ENCODE measurements at places on chromosomes 2 and 18.

- DNase-seq, result no peak
Measured at GRCh38 chr2:55550368-55551102, 31.0 kb downstream of the CFAP36 start.

GRCh38 chr2:19902216-19902740, 495 bp upstream of the TTC32 start:
- DNase-seq, result no peak

DNA sequence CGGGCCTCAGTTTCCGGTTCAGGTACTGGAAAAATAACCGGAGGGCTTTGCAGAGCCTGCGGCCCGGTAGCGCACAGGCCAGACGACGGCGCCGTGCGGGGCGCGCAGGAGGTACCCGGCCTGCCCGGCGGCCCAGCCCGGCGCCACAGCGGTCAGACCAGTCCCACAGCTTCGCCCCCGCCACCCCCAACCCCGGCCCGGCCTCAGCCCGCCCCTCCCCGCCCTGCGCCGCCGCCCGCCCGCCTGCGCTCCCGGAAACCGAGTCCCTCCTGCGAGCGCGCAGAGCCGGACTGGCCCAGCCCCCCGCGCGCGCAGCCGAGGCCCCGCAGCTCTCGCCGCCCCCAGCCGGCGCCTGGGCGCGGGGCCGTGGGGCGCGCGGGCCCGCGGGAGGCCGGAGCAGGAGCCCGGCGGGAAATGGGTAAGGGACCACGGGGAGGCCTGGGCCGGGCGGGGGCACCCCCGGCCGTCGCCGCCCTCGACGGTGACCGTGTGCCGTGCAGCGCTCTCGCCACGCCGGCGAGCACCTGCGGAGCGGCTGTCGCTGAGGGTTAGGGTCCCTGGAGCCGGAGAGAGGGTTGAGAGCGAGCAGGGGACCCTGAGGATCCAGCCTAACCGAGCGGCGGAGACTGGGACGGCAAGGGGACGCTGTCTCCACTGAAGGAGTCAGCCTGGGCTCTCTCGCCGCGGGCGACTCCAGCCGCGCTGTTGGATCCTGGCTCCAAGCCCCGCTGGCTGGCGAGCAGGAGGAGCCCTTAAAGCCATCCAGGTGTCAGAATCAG, 16.5 kb upstream of the PSD4 start:
- DNase-seq, result no peak

- peak; percentile 75 for DNase-seq
Measured at GRCh38 chr2:65264821-65265670, 37.4 kb downstream of the ACTR2 start.

GRCh38 chr18:79857082-79857671, 59.4 kb downstream of the KCNG2 start:
- no peak for DNase-seq

DNA sequence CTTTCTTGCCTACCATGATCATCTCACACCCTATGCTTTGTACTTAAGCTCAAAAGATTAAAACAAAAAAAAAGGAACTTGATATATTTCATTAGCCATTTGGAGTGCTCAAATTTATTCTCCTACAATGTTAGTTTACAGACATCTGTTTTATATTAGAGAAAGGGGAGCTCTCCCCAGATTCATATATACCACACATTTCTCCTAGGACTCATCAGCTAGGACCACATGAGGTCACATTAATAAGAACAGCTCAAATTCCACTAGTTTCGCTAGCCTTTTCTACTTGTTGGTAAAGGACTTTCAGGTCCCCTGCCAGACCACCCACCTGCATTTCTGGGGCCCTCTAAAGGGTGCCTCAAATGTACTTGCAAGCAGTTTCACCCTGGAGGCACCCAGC, 151.2 kb upstream of the MMADHC start:
- DNase-seq, result no peak

DNA sequence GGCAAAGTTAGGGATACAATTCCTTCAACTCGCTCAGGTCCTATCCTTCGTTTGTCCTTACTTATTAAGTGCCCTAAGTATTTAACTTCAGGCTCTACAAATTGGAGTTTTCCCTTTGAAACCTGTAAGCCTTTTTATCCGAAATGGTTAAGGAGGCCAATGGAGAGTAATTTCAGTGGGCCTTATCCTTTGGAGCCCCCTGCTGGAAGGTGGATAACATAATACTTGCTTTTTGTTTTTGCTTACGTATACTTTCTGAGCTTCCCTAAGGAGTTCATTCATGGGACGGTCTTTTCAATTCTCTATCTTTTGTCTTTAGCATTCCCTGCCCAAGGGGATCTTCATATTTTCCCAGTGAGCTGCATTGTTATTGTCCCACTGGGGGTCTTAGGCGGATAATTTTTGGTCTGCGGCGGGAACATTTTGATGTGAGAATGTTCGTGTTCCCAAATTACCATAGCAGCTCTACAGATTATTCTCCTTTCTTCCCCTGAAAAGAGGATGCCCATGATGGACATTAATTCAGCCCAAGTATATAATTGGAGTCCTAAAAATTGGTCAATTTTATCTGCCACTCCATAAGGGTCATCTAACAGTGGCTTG, 34.4 kb upstream of the TRAPPC8 start:
- peak; percentile 20 for DNase-seq

GRCh38 chr18:48533340-48534070, 5.3 kb upstream of the CTIF start:
- DNase-seq, result no peak

DNA sequence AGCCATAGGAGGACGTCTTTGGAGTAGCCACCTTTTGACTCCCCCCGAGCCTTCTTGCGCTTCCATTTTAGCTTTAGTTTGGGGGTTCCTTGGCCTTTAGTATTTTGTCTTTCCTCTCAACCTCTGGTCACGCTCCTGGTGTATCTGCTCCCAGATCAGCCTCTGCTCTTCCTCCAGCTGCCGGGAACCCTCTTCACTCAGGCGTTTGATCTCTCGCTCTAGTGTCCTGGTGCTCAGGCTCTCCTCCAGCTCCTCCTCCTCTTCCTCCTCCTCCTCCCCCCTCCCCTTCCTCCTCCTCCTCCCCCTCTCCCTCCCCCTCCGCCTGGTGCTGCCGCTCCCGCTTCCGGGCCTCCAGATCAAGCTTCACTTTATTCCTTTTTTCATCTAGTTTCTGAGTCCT, 1082.3 kb upstream of the TMEFF2 start:
- DNase-seq, result no peak

- no peak for DNase-seq
Measured at GRCh38 chr2:167182403-167182802, 294.1 kb downstream of the XIRP2 start.

DNA sequence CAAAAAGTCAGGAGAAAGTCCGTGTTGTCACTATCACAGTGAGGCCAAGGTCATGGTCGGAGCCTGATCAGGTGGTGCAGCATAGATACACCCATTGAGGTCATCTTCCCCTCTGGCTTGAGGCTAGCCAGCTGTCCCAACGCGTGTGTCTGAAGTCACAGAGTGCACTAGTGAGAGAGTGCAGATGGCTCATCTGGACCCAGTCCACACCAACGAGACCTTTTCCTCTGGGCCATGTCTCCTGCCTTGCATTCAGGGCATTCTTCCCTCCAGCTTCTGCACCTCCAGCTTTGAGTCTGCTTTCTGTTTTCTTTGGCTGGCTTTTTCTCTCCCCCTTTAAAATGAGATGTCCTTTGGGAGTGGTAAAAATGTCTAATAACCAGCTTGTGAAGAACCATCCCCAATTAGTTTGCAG, 146.9 kb downstream of the TDRD15 start:
- peak; percentile 44 for DNase-seq

- no peak for DNase-seq
Measured at GRCh38 chr2:208294482-208295024, 28.5 kb downstream of the PIKFYVE start.

DNA sequence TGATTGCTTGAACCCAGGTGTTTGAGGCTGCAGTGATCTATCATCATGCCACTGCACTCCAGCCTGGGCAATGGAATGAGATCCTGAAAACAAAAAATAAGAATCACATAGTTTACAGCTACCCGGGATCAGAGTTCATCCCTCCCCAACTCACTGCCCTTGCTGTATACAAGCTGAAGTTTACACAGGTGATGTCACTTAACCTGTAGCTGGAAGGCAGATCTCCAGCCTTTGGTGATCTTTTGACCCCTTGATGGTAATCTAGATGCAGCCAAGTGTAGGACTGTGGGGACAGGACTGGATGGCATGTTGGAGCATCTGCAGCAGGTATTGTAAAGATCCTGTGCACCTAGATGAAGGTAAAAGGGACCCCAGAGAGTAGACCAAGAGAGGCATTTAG, 66.7 kb upstream of the SLC14A2 start:
- no peak for DNase-seq

DNA sequence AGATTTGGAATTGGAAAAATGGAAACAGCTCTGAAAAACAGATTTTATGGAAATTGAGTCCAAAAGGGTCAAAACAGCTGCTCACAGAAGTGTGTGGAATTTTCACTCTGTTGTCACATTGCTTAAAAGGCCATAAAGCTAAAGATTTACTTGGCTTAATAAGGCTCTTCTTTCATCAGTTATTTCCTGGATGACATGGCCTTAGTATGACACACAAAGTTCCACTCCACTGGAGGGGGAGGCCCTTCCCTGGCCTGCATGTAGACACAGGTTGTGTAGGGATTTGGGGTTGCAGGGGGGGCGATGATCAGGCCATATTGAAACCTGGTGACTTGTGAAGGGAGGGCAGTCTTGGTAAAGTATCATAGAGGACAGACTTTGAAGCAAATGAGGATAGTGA, 34.0 kb downstream of the TMEM185B start:
- DNase-seq, result no peak

- DNase-seq, result no peak
Measured at GRCh38 chr2:202031246-202031951, 2.3 kb upstream of the FZD7 start.

DNA sequence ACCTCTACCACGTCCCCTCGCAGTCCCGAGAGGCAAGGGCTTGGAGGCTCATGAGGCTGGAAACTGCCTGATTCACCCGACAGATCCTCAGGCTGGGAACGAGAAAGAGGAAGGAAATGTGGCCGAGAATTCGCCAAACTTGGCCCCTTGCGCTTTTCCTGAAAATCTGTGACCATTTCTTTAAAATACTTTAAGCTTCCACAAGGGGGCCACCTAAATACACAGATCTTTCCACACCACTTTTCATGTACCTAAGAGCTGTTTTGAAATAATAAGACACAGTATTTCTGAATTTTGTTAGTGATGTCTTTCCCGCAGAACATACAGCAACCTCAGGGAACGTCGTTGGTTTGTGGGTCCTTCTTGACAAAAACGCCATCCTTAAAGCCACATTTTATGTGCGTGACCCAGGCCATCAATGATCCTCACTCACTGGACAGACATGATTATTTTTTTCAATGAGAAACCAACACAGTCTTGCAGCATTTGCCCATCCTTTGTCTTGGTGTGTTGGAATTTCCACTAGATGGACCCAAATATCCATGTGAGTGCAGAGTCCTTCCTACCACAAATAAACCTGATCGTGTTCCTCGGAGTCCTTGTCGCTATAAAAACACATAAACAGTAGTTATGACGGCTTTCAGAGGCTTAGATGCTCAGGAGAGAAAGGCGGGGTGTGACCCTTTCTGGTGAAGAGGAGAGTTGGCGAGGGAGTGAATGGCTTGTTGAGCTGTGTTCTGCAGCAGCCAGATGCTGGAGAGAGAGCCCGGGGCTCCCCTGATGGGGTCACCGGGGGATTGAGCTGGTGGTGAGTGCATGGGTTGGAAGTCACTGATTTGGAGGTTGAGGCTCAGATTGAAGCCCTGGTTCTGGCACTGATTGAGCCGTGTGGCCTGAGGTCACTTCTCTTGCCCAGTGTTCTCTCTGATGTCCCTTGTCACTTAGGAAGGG, 25.0 kb downstream of the DCDC2C start:
- no peak for DNase-seq

DNA sequence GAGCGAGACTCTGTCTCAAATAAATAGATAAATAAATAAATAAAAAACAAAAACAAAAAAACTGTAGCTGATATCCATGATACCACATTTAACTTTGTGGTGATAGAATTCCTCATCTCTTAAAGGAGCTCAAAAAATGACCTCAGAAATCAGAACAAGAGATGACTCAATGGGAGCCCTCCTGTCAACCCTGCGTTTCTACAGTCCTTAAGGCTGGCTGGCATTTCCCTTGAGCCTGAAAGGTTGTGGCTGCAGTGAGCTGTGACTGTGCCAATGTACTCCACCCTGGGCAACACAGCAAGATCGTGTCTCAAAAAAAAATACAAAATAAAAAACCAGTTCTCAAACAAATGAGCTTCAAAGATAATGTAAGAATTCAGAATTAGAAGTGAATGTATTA, 40.4 kb downstream of the CHST9 start:
- no peak for DNase-seq

GRCh38 chr2:69693775-69694450, 48.0 kb upstream of the ANXA4 start:
- DNase-seq, result no peak

DNA sequence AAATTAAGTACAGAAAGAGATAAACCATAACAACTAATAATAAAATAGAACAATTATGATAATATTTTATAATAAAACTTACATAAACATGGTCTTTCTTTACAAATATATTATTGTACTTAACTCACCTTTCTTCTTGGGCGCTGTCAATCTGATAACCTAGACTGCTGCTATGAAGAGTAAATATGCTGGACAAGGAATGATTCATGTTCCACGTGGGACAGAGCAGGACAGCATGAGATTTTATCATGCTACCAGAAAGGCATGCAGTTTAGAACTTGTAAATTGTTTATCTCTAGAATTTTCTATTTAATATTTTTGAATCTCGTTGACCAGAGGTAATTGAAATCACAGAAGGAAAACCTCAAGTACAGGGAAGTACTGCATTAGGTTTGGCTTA, 210.7 kb downstream of the ANKRD30B start:
- no peak for DNase-seq

GRCh38 chr2:205785507-205786260, 103.4 kb downstream of the NRP2 start:
- no peak for DNase-seq

DNA sequence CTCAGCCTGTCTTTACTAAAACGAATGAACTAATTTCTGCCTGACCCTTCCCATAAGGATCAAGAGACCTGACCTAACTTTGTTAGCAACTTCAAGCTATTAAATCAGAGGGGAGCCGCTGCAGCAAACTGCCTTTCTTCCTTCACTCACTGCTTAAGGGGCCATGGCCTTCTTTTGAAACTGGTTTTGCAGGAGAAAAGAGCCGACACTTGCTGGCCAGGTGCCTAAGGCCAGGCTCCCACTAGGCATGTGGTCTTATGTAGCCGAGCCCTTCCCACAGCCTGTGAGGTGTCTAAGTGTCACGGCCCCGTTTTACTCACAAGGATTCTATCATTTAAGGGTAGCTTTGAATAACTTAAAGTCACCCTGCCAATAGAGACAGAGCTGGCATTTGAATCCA, 130.8 kb downstream of the ZNF236 start:
- DNase-seq, result no peak

DNA sequence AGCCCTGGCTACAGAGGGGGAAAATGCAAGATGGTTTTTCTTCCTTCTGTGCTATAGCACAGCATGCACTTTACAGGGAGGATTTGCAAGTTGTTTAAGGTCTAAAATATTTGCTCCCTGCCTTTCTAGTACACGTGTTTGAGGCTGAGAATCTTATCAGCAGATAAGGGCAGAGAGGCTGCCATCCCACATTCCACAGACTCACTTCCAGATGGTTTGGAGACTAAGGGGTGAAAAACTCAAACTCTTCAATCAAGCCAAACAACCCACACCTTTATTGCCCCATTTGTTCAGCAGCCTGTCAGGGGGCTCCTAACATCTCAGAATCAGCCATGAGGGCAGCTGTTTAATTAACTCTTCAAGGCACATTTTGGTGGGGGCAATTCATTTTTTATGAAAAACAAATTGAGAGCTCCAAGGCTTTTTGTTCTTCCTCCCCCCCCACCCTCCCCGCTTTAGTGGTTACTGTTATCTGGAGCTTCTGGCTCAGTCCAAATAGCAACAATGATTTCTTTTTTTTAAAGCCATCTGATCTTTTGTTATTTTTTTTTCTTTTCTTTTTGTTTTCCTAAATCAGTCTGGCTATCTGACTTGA, 242.6 kb upstream of the NT5C1B start:
- no peak for DNase-seq

Measured in hippocampal formation (tissue), 2 donors.